ENCODE measurements at places on chromosomes 6 and 20.

DNA sequence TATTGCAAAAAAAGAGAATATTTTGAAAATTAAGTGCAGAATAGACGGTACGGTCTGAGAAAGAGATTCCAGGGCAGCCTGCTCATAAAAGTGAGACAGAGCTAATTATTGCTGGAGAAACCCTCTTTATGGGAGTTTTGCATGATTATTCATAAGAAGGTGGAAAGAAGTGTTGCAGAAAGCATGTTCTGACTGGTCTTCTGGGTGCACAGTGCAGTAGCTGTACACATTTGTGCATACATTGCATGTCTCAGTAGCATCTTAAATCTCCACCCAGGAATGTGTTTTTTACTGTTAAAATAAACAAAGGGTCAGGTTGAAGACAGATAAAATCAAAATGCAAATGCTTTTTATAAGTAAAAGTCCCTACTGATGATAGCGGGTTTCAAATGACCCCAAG is 1813.6 kb upstream of the DEFB115 start:
- DNase-seq: no peak

GRCh38 chr6:125717120-125717731 is 32.2 kb upstream of the HEY2 start:
- no peak for DNase-seq

- no peak for DNase-seq
Observed at GRCh38 chr20:42484335-42484734, 705.4 kb downstream of the PTPRT start.

- peak; percentile 24 for DNase-seq
Observed at GRCh38 chr20:53547664-53548239, 45.9 kb downstream of the ZNF217 start.

- no peak for DNase-seq
Observed at GRCh38 chr6:159829526-159829925, 29.4 kb downstream of the PNLDC1 start.

DNA sequence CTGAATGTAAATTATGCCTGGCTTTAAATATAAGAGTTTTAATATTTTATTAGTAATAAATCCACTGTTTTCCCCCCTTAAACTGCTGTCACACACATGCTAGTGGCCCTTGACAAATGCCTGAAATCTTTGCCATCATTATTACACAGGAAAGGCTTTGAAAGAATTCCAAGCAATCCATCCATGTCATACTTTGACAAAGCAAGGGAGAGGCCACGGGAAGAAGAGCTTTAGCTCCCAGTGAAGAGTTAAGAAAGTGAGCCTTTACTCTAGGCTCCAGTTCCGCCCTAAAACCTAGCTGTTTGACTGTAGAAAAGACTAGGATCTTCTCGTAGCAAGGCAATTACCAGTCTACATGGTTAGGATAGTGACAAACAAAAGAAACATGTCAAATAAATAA is 147.9 kb downstream of the GMDS start:
- DNase-seq: no peak
